Adrenal gland (tissue), 19 donors: ENCODE measurements at places on chromosomes 13 and 19.

DNA sequence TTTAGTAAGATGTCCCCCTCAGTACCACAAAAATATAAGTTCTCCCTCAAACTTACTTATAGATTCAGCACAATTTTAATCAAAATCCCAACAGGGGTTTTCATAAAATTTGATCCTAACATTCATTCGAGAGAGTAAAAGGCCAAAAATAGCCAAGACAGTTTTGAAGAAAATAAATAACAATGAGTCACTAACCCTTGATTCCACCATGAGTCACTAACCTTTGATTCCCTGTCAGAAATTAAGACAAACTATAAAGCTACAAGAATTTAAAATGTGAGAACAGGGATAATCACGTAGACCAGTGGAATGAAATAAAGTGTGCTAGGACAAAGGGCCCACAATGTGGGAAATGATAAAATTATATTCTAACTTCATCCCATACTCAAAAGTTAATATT lies 320.3 kb downstream of the SUCLA2 start:
- no peak for DNase-seq

GRCh38 chr19:48094855-48095203 lies 15.8 kb downstream of the PLA2G4C start:
- no peak for DNase-seq

DNA sequence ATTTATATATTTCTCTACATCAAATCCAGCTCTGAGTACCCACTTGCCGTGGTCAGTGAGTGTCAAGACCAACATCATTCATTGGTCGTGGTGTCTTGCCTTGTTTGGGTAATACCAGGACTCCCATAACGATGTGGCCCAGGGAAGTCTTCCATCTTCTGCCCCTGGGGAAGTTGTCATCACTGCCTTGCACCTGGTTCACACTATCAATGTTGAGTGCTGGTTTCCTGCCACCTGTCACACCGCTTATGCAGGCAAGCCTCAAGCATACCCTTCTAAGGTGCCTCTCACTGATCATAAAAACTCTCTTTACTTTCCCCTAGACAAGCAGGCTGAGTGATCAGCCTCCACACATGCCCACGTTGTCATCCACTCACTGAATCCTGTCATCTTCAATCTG lies 382.4 kb downstream of the KCTD12 start:
- DNase-seq, result no peak

DNA sequence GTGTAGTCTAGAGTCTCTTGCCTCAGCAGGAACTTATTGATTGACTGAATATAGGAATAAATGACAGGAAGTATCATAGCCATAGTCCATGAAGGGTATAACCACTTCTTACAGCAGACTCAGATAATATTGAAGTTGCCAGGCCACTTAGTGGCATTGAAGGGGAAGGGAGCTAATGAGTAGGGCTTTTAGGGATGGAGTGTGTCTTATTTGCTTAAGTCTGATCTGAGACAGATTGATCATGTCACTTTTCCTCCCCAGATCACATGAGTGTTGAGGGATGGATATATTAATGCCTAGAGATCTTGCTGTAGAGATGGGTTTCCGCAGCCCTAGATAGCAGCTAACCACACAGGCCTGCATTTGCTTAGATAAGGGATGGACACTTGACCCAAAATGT lies 62.2 kb upstream of the NBEA start:
- no peak for DNase-seq

DNA sequence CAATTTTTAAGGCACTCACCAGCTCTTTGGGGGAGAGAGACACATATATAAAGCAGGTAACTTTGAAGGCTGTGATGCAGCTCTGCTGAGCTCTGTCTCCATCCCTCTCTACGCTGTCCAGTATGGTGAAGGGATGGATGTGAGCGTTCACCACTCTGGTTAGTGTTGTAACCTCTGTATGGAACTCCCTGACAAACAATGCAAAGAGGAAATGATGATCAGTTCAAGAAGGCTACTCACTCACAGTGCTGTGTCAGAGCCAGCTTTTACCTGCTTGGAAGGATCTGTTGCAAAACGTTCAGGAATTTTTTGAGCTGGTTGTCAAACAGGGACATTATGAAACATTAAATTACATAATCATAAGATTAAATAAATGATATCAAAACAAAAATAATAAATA lies 90.8 kb upstream of the SLC10A2 start:
- no peak for DNase-seq

- DNase-seq, result no peak
Measured at GRCh38 chr13:19596960-19597361, 35.6 kb upstream of the TPTE2 start.

GRCh38 chr19:55095260-55096060 lies 19.8 kb downstream of the EPS8L1 start:
- no peak for DNase-seq

- DNase-seq, result no peak
Measured at GRCh38 chr19:12745166-12745897, 6.3 kb upstream of the BEST2 start.

- DNase-seq, result no peak
Measured at GRCh38 chr13:67860315-67860714, 630.2 kb upstream of the PCDH9 start.

- no peak for DNase-seq
Measured at GRCh38 chr13:23670793-23671192, 100.6 kb downstream of the TNFRSF19 start.

- DNase-seq, result no peak
Measured at GRCh38 chr13:25203127-25203740, 31.1 kb upstream of the AMER2 start.

GRCh38 chr19:1841209-1841924 lies 6.9 kb downstream of the REXO1 start:
- no peak for DNase-seq

DNA sequence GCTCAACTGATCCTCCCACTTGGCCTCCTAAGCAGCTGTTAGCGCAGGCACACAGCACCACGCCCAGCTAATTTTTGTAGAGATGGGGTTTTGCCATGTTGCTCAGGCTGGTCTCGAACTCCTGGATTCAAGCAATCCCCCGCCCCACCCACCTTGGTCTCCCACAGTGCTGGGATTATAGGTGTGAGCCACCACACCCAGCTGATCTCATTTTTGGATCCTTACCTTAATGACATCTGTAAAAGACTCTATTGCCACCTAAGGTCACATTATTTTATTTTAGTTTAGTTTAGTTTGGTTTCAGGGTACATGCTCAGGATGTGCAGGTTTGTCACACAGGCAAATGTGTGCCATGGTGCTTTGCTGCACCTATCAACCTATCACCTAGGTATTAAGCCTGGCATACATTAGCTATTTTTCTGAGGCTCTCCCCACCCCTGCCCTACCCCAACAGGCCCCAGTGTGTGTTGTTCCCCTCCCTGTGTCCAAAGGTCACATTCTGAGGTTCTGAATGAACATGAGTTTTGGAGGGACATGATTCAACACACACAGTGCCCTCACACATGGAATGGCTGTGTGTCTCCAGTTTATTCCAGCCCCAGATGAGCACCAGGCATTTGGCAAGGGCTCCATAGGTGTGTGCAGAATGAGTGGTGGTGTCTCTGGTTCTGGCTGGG lies 1.3 kb downstream of the OR10H5 start:
- no peak for DNase-seq

DNA sequence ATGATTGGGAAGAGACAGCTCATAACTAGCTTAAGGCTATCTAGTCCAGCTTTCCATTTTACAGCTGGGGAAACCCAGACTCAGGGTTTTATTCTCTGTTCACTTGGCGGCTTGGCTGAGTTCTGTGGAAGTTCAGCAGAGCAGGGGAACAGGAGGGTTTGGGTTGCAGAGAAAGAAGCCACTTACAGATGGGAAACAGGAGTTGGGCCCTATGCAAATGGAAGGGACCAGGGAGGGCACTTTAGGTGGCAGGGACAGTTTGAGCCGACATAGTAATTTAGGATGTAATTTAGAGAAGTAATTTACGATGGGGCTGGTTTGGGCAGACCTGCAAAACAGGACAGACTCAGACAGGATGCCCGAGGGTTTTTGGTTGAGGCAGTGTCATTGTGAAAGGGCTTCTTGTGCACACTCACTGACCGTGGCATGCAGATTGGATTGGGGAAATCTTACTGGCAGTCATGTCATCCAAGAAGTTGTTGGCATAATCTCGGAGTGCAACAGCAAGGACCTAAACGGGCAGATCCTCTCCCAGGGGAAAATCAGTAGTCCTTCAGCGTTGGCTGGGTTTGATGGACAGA lies 47.3 kb upstream of the GPR183 start:
- DNase-seq, result no peak

DNA sequence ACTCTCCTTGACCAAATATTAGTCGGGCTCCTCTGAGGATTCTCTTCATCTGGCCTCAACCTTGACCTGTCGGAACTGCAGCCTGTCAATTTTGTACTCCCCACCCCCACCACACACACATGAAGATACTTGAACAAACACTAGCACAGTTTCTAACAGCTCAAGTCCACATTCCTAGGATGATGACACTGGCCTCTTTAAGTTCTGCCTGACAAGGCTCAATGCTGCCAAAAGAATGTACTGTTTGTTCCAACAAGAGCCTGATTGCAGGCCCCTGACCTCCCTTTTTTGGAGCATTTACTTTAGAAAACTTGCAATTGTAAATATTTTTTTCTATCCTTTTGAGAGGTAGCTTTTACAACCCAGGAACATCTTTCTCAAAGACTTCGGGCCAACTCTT lies 169.2 kb upstream of the IRS2 start:
- DNase-seq, result no peak

DNA sequence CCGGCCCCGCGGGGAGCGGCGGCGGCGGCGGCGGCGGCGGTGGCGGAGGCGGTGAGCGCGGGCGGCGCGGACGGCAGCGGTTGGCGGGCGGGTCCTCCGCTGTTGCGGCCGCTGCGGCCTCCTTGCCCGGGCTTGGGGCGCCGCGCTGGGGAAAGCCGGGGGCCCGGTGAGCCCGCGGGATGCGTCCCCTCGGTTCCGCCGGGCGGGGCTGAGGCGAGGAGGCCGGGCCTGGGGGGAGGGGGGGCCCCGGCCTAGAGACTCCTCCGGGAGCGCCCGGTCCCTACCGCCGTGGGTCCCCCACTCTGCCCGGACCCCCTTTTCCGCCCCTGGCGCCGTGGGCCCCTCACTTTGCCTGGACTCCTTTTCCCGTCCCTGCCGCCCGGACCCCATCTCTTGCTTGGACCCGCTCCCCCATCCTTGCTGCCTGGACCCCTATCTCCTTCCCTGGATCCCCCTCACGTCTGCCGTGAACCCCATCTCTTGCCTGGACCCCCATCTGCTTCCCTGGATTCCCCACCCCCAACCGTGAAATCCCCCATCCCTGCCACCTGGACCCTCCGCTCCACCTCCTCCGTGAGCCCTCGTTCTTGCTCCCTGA lies 28.6 kb upstream of the NDUFS7 start:
- DNase-seq, result no peak

- DNase-seq, result no peak
Measured at GRCh38 chr13:27183561-27184147, 12.0 kb upstream of the USP12 start.

- no peak for DNase-seq
Measured at GRCh38 chr13:21076253-21076652, 14.9 kb upstream of the LATS2 start.

DNA sequence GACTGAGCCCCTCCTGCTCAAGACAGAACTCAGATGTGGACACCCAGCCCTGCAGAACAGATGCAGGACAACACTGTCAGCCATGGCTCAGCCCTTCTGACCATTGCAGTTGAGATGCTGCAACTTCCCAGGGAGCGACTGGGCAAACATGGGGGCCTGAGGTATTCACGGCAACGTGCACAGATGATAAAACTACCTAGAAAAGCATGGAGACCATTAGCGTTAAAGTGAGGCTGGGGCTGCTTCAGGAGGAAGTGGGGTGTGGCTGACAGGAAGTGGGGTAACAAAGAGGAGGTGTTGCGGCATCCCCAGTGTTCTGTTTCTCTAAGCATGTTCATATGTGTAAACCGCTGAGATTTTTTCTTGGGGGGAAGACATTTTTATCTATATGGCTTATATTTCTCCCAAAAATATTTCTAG lies 1.3 kb upstream of the SIGLEC9 start:
- DNase-seq, result no peak

- no peak for DNase-seq
Measured at GRCh38 chr19:43597876-43598275, 1.5 kb downstream of the ZNF576 start.

DNA sequence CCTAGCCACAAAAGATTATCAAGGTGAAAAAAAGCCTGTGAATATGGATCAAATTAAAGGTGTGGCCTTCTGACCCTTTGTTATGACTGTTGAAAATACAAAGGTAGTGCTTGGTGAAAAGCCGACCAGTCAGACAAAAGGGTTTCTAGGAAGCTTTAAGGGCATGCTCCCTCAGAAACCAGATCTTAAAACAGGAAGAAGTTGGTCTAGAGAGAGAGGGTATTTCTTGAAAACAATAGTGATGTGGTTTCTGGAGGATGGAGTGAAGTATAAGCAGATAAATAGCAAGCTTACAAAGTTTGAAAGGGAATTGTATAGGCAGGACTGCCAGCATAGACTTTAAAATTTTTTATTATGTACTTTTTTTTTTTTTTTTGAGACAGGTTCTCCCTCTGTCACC lies 5.0 kb upstream of the EID2 start:
- DNase-seq, result no peak

GRCh38 chr13:75761369-75761768 lies 125.2 kb downstream of the LMO7 start:
- no peak for DNase-seq

GRCh38 chr19:38658462-38659306 lies 11.2 kb downstream of the ACTN4 start:
- peak; percentile 70 for DNase-seq

DNA sequence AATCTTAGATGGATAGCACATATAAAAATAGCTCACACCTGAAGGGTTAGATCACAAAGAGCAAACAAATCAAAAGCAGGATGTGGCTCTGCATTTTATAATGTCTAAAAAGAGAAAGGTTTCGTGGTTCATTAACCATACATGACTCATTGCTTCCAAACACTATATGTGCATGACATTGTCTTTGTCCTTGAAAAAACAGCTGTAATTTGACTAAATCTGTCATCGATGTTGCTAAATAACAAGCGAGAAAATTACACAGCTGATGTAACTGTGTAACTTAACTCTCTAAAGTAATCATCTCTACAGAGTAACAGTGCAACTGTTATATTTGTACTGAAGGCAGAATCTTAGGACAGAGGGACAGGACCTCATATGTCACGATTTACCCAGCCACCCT lies 383.1 kb upstream of the GPC6 start:
- no peak for DNase-seq

GRCh38 chr13:21060338-21061028 lies 903 bp downstream of the LATS2 start:
- no peak for DNase-seq

DNA sequence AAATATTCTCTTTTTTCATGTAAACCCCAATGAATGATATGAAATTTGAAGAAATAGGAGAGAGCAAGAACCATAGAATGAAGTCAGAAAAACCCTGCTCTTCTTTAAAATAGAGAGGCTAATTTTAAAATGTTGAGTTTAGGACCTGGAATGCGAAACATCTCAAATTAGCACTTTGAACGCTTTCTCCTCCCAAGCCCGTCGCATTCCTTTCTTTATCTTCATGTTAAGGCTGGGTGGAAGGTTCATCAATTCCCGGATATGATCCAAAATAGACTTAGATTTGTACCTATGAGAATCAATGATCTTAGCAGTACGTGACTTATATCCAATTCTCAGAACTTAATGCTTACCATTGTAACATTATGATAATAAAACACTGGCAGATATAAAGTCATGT lies 24.1 kb upstream of the LGALS16 start:
- DNase-seq, result no peak
